ENCODE measurements at places on chromosomes 3 and 15.

DNA sequence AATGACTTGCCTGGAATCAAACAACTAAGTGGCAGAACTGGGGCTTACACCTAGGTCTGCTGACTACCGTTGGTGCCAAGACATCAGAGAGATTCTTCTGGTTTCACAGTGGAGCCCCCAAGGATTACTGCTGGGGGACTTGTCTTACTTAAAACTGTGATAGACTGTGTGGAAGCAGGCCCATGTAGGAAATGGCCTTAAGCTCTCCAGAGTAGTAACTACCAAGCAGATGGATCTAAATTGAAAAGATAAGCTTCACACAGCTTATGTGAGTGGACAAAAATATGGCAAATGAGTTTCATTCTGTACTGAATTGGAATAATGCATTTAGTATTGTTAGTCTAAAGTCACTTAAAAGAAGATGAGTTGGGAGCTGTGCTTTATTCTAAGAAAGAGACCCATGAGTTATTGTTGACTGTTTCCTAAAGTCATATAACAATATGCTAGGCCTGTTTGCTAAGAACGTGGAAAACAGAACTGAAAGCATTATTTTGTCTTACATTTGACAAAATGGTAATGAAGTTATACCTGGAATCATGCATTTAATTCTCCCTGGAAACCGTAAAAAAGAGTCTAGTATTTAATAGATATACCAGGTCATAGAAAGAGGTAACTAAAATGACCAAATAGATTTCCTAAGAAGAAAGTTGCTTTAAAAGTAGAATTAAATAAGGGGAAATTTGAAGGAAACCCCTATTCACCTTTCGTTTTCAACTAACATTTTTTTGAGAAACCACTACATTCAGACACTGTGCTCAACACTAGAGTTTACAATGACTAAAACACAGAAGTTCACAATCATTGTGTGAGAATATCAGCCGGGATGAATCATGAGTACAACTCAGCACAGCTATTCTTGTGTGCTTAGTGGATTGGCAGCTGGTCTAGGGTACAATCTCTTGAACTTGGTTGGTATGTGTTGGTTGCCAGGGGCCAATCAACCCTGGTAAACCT lies 13.0 kb upstream of the MAPK6 start:
- DNase-seq: no peak

DNA sequence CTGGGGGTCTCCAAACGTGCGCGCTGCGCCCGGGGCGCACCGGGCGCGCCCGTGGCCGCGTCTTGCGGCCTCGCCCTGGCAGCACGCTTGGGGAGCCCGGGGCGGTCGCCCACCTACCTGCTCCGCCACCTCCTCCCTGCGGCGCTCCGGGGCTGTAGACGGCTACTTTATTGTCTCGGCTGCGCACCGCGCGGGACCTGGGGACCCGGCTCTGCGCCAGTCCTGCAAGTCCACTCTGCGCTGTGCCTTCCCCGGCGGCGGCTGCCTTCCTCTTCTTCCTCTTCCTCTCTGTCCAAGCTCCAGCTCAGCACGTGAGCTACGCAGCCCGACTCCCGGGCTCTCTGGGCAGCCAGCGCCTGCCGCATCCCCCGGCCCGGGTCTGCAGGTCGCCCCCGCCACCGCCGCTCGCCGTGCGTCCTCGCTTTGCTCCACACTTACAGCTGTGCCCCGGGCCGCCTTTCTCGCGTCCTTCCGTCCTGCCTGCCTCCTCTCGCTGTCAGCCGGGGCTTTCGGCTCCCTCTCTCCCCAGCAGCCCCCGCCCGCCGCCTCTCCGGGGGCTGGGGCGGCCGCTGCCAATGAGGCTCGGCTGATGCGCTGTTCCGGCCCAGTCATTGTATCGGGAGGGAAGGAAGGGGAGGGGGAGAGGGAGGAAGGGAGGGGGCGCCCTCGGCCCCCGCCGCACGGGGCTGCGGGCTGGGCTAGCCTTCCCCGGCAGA lies 156.4 kb upstream of the FRMD4B start:
- DNase-seq: no peak

- no peak for DNase-seq
Measured at GRCh38 chr3:52923963-52924362, 26.6 kb upstream of the STIMATE start.

- no peak for DNase-seq
Measured at GRCh38 chr3:151085889-151086483, 522 bp downstream of the MED12L start.

DNA sequence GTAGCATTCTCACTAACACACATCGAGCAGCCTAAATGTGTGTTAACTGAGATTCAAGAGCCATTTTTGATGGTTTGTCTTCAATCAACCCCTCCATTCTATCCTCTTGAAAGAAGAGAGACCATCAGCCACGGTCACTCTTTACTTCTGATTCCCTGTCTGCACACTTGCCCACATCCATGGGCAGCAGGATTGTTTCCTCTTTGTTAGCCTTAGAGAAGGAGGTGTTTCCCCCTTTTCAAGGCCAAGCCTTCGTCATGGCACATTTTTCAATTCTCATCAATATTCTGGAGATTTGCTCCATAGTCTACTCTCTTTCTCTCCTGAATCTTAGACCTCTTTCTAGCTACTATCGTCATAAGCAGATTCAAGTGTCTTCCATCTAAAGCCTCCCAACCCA lies 522.4 kb upstream of the NAALADL2 start:
- no peak for DNase-seq

DNA sequence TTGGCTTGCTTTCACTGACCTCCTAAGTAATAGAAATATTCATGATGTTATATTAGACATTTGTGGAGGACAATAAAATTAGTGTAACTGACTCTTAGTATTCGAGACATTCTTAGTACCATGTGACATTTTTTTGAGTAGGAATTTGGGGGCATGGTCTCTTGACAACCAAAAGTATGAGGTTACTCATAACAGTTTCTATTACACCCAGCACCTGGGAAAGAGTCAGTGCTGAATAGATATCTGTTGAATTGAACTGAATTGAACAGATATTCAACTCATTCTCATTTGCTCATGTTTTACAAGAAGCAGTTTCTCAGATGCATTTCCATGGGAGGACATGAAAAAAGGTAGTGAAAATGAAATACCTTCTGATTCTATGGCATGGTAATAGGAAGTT lies 84.4 kb downstream of the CMSS1 start:
- no peak for DNase-seq

GRCh38 chr15:57680021-57680420 lies 26.5 kb upstream of the POLR2M start:
- DNase-seq: no peak

GRCh38 chr15:22888120-22888859 lies 49.8 kb downstream of the NIPA2 start:
- DNase-seq: no peak

DNA sequence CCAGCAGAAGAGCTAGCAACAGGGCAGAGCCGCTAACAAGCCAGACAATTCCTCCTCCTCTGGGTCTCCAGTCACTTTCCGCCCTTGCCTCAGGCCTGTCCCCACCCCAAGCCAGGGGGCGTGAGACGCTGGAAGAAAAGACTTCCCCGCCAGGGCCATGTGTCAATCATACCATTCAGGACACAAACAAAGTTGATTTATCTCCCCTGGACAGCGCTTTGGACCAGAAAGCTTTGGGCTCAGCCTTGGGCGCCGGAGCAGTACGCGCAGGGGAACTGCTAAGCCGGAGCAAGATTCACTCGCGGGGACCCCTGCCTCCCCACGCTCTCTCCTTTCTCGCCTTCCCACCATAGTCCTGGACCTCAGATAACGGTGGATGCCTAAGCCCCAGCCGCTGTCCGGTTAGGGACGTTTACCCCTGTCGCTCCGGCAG lies 479 bp downstream of the LRRC2 start:
- no peak for DNase-seq

- no peak for DNase-seq
Measured at GRCh38 chr15:83927704-83928391, 273.9 kb downstream of the ADAMTSL3 start.

- no peak for DNase-seq
Measured at GRCh38 chr3:110933821-110934426, 137.7 kb upstream of the NECTIN3 start.

GRCh38 chr15:98657721-98658120 lies 9.4 kb downstream of the IGF1R start:
- DNase-seq: no peak

GRCh38 chr3:49661281-49661680 lies 12.9 kb upstream of the APEH start:
- DNase-seq: no peak

- no peak for DNase-seq
Measured at GRCh38 chr3:192957441-192958021, 39.9 kb upstream of the MB21D2 start.

DNA sequence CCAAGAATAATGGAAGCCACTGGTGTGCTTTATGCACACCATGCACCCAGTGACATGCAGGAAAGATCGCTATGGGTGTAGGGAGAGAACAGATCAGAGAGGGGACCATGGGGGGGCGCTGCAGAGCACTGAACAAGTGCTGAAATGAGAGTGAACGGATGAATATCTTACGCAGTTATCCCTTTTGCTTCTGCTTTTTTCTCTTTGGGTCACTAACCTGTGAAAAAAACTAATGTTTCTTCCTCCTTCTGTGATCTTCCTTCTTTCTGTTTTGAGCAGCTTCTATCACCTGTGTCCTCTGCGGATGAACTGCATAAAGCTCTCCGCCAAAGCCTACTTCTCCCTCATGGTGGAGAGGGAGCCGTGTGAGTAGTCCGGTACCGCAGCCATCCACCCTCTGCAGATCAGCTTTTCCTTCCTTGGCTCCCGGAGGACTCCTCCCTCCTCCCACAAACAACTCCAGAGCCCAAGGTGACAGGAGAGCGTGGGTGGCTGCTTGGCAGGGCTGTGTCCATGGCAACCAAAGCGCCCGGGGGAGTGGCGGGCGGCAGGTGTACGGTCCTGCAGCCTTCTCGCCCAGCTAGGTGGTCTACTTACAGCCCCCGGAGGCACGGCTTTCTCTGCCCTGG lies 106.2 kb downstream of the DGKG start:
- DNase-seq: no peak

- no peak for DNase-seq
Measured at GRCh38 chr3:142863930-142864920, 24.7 kb downstream of the PCOLCE2 start.

- no peak for DNase-seq
Measured at GRCh38 chr15:66619152-66619903, 53.5 kb upstream of the LCTL start.

DNA sequence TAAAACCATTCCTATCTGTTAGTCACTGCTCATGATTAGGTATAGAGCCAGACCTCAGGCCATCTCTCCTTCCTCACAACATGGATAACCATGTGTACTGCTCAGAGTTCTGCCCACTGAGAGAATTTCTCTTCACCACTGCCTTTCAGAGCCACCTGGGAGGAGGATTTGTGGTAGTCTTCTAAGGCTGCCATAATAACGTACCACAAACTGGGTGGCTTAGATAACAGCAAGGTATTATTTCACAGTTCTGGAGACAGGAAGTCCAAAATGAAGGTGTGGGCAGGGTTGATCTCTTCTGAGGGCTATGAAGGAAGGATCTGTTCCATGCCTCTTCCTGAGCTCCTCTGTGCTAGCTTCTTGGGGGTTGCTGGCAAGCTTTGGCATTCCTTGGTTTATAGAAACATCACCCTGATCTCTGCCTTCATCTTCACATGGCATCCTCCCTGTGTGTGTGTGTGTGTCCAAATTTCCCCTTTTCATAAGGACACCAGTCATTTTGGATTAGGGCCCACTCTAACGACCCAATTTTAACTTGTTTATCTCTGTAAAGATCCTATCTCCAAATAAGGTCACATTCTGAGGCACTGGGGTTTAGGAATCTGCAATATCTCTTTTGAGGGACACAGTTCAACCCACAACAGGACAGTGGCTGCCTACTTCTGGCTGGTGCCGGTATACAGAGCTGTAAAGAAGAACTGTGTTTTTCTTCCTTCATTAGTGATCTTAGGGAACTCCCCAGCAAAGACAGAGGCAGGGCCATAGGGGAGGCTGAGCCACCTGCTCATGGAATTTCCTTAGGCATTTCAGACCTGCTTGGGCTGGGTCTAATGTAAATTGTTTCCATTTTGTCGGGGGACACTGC lies 42.1 kb upstream of the NOX5 start:
- DNase-seq: no peak

- DNase-seq: no peak
Measured at GRCh38 chr3:165193366-165194254, 2.6 kb downstream of the SLITRK3 start.

- no peak for DNase-seq
Measured at GRCh38 chr3:171284308-171285075, 175.7 kb downstream of the TNIK start.

GRCh38 chr3:97822359-97822775 lies 556 bp downstream of the CRYBG3 start:
- no peak for DNase-seq

DNA sequence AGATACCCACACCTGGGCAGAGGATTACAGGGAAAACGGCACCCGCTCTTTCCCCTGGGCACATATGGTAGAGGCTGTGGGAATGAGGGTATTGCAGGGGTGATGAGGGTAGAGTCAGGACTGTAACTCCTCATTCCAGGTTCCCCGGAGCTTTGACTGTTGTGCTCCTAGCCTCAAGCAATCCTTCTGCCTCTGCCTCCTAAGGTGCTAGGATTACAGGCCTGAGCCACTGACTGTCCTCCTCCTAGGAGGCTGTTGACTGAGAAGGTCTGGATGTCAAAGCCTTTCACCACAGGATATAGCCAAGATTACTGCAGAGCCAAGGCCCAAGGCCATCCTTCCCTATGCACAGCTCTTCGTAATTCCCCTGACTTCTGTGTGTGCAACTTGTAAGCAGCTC lies 1.1 kb upstream of the MPI start:
- DNase-seq: no peak

GRCh38 chr15:50046159-50046558 lies 72.9 kb downstream of the ATP8B4 start:
- no peak for DNase-seq

DNA sequence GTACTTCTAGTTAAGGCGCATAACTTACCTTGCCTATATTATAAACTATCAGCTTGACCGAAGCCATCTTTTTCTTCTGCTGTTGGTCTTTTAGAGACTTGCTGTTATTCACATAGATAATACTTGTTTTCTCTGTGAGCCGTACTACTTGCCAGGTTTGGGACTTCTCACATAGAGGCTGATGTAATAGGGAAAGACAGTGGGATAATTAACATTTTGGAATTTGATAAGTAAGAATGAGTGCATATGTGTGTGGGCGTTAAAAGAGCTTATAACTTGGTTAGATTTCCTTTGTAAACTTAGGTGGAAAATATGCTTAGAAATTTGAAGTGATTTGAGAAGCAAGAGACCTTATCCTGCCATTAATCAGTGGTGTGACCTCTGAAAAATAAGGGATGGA lies 47.8 kb downstream of the FNDC3B start:
- DNase-seq: no peak

- no peak for DNase-seq
Measured at GRCh38 chr3:69420781-69421520, 35.1 kb upstream of the FRMD4B start.

- DNase-seq: no peak
Measured at GRCh38 chr3:142148044-142148791, 1.1 kb downstream of the TFDP2 start.

- no peak for DNase-seq
Measured at GRCh38 chr15:81311752-81312464, 12.0 kb downstream of the STARD5 start.

Measured in stimulated activated CD8-positive, alpha-beta memory T cell treated with anti-CD3 and anti-CD28 coated beads, Interleukin-7, amount 100 ng/mL, for 1 hour (primary cell).